Stimulated activated CD8-positive, alpha-beta memory T cell treated with anti-CD3 and anti-CD28 coated beads, Interleukin-7, amount 100 ng/mL, for 4 hours (primary cell): ENCODE measurements at places on chromosomes 12 and 14.

DNA sequence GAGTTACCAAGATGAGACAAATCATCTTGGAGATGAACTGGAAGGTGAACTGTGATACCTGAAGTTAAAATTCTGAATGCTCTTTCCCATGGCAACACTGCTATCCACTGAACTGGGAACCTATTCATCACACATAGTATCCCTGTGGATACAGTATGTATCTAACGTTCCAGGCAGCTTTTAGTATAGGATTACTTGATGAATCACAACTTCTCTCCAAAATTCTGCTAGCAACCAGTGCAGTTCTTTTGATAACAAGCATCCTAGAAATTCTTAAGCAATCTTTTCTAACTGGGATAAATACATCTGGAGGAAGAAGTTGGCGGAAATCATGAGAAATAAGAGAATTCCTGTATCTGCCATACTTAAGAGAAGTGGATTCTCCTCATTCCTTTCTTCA lies 66.4 kb downstream of the PAWR start:
- no peak for DNase-seq

DNA sequence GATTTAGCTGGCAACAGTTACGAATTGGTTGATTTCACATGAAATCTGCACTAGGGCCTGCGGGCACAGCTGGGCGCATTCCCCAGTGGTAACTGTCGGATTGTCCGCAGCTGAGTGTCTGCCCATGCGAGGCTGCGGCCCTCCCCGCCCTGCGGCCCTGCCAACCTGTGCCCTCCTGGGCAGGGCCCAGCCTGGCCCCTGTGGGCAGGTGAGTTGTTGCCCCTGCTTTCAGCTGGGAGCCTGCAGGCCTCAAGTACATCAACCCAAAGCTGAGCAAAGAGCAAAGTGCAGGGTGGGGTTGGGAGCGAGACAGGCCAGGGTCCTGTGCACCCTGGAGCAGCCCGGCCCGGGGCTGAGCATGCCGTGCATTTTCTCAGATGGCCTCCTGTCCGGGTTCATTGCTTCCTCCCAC lies 89.1 kb downstream of the ADGRD1 start:
- no peak for DNase-seq

DNA sequence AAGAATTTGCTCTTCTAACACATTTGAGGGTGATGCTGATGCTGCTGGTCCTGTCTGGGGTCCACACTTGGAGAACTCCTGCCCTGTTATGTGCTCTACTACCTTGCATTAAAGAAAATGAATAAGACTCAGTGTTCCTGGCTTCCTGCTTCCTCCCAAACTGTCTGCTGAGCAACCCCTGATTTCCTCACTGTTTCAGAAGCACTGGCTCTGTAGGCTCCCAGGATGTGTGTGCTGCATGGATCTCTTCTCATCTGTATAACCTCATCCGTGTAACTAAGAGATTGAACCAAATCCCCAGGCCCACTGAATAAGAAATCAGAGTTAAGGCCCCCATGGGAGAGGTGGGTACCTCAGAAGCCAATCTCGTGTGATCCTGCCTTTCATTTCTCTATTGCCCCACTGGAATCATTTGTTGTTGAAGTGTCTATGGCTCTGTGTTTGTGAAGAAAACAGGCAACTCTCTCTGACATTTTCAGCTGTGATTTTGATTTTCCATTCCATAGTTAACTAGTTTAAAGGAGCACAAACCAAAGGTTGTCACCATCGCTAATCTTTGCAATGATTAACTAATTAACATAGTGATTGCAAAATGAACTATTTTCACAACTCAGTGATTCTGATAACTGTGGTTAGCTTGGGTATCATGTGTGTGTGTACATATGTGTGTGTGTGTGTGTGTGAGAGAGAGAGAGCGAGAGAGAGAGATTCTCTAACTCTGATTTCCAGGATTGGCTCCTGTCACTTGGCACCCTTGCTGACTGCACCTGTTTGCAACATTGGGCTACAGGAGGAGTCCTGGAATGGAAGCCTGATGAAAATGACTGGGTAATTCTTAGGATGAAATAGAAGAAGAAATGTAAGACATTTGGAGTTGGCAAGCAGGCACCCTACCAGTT lies 196.2 kb downstream of the SLC38A4 start:
- DNase-seq = no peak

DNA sequence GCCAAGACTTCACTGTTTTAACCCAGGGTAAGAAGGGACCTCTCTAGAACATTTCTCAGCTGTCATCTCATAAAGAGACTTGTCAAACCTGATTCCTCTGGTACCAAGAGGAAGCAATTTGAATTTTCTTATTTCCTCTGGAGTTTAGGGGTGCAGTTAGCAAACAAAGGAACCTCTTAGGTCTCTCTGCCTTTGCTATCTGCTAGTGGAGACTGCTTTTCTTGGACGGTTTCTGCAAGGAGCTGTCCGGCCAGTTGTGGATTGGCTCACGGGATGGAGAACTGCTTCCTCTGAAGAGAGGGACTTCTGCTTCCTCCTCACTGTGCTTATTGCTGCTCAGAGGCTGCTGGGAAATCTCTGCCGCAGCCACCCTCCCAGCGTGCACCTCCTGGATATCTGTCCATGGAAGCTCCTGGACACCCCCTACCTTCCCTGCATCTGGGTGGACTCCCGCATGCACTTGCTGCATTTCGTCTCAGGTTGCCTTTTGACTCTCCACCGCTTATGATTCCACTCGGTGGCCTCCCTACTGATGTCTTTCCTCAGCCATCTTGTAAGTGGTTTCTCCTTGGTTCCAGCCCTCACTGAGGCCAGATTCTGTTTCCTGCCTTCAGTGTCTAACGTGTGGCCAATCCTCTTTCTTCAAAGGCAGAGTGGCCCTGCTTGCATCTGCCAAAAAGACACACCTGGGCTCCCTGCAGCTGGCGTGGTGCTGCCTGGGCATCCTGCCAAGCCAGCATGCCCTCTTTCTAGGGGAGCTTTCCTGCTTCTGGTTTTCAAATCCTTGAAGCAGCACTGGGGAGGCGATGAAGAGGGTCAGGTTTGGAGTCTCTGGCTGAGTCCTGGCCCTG lies 187.3 kb downstream of the CHST11 start:
- no peak for DNase-seq

DNA sequence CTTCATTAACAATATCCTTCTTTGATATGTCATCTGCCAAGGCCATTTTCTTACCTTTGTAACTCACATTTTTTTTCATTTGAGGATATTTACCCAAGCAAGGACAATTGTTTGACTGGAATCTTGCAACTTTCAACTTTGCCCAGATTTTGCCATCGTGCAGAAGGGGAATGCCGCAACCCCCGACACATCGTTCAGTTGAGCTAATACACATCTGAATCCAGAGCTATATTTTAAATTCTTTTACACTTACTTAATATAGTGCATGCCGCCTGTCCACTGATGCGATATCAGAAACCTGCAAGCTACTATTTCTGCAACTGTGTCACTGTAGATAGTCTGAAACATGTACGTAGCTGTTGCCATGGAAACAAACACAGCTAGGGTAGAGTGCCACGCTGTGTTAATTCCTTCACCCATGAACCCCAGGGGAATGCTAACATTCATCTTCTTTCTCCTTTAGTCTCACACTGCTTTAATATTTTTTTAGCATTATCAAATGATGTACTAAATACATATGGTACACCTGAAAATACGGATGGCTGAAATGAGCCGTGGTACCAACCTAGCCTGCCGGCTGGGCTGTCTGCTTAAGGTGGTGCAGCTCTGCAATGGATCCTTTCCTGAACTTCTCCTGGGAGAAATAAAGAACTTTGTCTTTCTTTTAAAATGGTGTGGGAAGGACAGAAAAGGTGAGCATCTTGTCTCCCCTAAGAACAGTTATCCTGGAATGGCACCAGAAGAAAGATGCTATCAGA lies 77.0 kb upstream of the FOXN3 start:
- DNase-seq = no peak

- no peak for DNase-seq
Observed at GRCh38 chr14:98853063-98853729, 418.8 kb downstream of the BCL11B start.

- no peak for DNase-seq
Observed at GRCh38 chr12:98291828-98292227, 223.6 kb upstream of the TMPO start.

GRCh38 chr12:129887101-129887500 lies 16.7 kb downstream of the TMEM132D start:
- DNase-seq = no peak

GRCh38 chr14:22539831-22540230 lies 49.2 kb downstream of the DAD1 start:
- no peak for DNase-seq

DNA sequence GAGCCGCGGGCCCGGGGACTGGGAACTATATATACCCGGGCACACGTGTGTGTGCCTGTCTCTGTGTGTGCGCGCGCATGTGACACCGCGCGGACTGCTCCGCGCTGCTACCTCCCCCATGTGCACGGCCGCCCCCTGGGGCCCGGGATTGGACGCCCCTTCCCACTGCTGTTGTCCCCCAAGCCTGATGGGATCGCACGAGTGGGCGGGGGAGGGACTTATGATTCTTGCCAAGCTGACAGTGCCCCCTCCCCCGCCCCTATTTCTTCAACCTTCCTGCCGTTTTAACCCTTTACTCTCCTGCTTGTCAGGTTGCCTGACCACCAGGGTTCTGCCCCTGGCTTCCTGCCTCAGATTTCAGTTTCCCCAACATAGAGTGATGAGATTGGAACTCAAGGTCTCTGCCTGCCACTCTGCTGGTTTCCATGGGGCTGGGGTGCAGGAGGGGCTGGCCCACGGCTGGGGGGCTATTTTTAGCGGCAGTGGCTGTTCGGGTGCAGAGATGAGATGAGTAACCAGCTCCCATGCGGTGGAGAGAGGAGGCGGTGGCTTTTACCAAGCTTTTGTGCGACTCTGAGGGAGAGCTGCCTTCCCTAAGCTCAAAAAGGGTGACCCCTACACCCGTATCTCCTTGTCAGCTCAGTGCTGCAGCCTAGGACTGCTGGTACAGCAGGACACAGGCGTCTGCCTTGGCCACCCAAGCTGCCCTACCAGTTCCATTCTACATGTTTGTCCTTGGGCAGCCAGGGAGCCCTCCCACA lies at the start of gene DDN:
DDN (minus strand) TSS at position 5 of the 761 bp plus-strand sequence. CDS start 88 bp downstream, outside the sequence.
- DNase-seq = peak; percentile 12

GRCh38 chr12:62605981-62606380 lies 139.4 kb downstream of the MON2 start:
- DNase-seq = no peak

GRCh38 chr12:117567644-117568216 lies 206.3 kb upstream of the NOS1 start:
- DNase-seq = no peak

DNA sequence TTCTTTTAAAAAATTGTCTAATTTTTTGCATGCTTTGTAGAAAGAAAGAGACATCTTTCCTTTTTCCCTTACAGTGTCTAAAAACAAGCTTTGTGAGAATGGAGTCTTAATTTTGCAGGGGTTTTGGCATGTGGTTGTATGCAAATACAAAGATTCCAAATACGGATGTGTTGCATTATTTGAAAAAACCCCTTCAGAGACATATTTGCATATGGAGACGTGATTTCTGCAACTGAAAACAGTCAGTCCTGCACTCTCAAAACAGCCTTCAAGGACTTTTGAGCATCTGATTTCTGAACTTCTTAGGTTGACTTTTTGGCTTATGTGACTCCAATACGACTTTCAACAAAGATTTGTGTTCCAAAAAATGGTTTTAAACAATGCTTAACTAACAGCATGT lies 7.8 kb downstream of the IRAK3 start:
- no peak for DNase-seq

DNA sequence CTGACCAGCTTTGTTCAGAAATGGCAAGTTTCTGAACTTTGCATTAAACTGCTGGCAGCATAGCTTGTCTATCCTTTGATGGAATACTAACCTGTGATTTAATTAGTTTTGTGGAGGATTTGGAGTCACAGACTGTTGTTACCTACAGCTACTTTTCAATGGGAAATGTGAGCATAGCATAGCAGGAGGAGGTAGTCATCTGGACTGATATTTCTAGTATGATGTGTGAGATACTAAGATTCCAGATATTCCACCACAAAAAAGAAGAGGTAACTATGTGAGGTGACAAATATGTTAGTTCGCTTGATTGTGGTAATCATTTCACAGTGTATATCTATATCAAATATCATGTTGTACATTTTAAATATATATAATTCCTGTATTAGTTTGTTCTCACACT lies 833.0 kb downstream of the SLC6A15 start:
- DNase-seq = no peak

- DNase-seq = no peak
Observed at GRCh38 chr12:53073881-53074280, 5.3 kb downstream of the SPRYD3 start.

DNA sequence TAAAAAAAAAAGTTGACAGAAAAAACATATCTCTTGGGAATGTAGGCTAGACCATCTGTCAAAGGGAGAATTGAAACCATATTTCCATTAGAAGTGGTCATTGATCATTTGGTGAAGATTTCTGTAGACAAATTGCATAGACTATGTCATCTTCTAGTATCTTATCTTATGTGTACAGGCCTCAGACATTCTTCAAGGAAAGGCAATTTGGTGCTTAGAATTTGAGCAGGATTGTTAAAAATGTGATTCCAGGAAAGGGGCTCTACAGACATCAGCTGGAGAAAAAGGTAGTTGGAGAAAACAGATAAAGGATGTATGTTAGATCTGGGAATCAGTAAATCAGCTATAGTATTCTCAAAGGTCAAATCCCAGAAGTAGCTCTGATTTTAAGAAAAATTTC lies 627.1 kb downstream of the TMTC2 start:
- DNase-seq = no peak

DNA sequence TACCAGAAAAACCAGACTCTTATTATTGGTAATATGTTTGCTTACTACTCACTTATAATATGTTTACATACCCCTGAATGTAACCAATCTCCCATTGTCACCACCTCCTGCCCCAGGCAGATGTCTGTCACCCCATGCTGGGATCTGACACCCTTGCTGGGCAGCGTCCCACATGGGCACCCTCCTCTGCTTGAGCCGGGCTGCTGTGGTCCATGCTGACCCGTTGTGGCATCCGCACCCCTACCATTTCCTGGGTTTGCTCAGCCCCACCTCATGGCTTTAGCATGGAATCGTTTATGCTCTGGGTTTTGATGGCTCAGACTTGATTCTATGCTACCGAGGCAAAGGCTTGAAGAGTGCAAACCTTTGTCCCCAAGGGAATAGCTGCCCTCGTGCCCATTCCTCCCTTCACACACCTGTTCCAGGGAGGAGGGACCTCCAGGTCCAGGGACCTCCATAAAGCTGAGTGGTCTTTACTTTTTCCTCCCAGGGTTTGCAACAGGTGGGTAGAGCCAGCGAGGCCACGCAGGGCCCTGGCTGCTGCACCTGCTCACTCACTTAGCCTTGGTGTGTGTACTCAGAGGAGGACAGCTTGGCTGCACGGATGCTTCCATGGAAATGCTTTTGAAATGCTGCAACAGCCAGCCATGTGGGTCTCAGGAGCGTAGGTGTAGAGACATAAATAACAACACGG lies 68.7 kb downstream of the PRMT8 start:
- no peak for DNase-seq

GRCh38 chr14:60514741-60515491 lies 6.0 kb downstream of the SIX6 start:
- DNase-seq = no peak

DNA sequence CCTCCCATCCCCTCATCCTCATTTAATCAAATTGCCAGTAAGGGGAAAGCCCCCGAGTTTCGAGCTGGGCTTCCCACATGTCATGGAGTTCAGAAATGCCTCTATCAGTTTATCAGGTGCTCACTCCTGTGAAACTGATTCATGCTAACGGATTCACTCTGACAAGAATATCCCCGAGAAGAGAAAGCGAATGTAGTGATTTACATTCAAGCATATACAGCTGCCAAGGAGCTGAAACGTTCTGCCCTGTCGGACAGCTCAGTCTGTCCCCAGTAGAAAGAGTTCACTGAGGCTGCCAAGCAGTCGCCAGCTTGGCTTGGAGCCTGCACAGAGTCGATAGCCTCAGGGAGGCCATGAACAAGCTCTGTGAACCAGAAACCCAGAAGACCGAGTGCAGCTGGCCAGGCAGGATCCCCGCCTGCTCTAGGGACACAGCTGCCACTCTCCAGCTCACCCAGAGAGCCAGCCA lies 88.4 kb downstream of the TMCC3 start:
- DNase-seq = no peak
